Stimulated activated CD4-positive, alpha-beta T cell treated with anti-CD3 and anti-CD28 coated beads, TNF-alpha, amount 100 ng/mL, for 48 hours (primary cell): ENCODE measurements at places on chromosomes 12 and 14.
A peak's percentile ranks its signal among the peaks of the same experiment; 100 is the strongest.

- no peak for DNase-seq
Observed at GRCh38 chr14:35212471-35213142, 79.6 kb upstream of the PSMA6 start.

DNA sequence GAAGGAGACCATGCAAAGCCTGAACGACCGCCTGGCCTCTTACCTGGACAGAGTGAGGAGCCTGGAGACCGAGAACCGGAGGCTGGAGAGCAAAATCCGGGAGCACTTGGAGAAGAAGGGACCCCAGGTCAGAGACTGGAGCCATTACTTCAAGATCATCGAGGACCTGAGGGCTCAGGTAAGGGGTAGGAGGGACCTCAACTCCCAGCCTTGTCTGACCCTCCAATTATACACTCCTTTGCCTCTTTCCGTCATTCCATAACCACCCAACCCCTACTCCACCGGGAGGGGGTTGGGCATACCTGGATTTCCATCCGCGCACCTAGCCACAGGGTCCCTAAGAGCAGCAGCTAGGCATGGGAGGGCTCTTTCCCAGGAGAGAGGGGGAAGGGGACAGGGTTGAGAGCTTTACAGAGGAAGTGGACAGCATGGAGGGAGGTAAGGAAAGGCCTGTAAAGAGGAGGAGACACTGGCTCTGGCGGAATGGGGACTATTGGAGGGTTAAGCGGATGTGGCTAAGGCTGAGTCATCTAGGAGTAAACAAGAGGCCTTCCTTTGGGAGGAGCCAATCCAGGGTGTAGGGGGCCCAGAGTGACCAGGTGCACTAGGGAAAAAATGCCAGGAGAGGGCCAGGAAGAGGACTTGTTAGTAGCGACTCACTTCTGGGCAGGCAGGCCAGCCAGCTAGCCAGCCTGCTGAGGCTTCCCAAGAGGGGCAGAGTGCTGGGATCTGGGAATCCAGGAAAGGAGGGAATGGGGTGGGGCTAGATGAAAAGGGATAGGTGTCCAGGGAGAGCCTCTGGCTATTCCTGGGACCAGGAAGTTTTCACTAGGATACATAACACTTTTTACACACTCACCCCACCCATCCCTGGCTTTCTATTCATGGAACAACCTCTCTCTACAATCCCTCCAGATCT, 754 bp downstream of the KRT18 start:
- no peak for DNase-seq

DNA sequence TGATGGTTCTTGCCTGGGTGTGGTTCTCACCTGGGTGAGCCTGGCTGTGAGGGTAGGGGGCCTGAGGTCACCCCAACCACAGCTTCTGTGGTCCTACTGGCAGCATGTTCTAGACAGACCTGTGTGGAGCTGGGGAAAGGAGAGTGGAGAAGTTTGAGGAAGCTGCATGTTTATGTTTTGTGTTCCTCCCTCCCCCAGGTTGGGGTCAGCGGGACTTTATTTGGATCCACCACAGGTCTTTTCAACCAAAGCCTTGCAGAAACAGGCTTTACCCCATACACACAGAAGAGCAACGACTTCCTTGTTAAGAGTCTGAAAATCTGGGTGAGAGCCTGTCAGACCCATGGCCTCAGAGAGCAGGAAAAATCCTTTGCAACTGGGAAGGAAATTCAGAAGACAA, 5.6 kb downstream of the CD9 start:
- no peak for DNase-seq

GRCh38 chr12:93982771-93983315, 165.5 kb upstream of the PLXNC1 start:
- DNase-seq, result peak; percentile 8

- DNase-seq, result peak; percentile 62
Observed at GRCh38 chr14:24430682-24431568, 1.2 kb downstream of the KHNYN start.

- DNase-seq, result no peak
Observed at GRCh38 chr14:71240171-71240570, 332.9 kb downstream of the PCNX1 start.

GRCh38 chr14:101865288-101865687, 99.1 kb upstream of the DYNC1H1 start:
- DNase-seq, result no peak

DNA sequence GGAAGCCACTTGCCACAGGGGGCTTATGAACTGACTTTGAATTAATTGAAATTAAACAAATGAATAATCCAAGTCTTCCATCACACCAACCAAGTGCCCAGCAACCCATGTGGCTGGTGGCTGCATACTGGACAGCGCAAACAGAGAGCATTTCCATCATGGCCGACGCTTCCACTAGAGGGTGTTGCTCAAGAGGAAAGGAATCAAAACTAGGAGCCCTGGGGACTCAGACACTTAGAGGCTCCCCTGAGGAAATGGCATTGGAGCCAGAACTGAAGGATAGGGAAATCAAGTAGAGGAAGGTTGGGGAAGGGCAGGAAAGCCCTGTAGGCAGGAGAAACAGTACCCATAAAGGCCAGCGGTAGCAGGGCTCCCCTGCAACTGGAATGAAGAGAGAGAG, 50.6 kb upstream of the NUAK1 start:
- DNase-seq, result no peak

- DNase-seq, result no peak
Observed at GRCh38 chr14:57933349-57933748, 67.5 kb upstream of the SLC35F4 start.

- no peak for DNase-seq
Observed at GRCh38 chr14:94598816-94599655, 13.2 kb upstream of the SERPINA3 start.
